ENCODE measurements at places on chromosomes 4 and X.
A peak's percentile ranks its signal among the peaks of the same experiment; 100 is the strongest.

DNA sequence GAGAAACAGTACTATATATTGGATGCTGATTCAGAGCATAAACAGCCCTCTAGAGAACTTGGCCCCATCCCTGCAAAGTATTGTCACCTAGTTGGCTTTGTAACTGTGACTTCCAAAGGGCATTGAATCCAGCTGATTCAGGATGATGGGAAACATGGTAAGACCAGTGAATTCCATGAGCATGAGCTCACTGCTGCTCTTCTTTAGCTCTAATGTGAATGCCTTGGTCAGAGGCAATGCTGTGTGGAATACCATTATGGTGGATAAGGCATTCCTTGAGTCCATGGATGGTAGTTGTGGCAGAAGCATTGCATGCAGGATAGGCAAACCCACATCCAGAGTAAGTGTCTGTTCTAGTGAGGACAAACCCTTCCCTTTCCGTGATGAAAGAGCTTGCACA is 365.6 kb upstream of the EDA2R start:
- DNase-seq = no peak

DNA sequence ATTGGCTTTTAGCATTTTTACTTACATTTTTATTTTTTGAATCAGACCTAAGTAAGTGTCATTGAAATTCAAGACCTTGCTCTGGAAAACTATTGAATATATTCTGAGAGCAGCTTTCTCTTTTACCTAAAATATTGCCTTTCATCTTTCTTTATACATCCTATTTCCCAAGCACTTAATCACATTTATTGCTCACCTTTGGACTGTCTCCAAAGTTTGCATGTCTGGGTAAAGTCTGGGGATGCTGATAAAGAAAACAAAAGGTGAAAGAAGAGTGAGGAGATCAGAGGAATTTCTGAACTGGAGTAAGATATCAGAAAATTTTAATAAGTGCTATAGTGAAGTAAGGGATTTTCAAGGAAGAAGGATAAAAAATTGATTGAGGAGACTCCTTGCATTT is 308.5 kb upstream of the AADAT start:
- DNase-seq = no peak

DNA sequence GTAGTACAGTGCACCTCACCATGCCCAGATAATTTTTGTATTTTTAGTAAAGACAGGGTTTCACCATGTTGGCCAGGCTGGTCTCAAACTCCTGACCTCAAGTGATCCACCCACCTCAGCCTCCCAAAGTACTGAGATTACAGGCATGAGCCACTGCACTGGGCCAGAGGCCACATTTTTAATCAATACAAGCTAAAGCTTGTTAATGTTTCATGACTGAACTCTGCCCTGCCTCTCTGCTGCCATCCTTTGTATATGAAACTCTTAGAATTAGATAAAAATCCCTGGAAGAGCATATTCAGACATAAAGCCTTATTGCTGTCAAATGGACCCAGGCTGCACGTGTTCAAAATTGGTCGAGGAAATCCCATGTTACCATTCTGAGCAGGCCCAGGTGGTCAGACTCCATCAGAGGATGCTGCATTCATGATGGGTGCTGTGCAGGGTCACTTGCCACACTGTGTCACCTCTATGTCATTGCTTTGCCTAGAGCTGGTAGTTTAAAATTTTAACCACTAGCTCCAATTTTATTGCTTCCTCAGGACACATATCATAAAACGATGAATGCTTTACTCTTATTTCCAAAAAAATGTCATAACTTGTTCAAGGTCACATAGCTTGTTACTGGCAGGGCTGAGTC is 45.2 kb downstream of the LNX1 start:
- DNase-seq = no peak

DNA sequence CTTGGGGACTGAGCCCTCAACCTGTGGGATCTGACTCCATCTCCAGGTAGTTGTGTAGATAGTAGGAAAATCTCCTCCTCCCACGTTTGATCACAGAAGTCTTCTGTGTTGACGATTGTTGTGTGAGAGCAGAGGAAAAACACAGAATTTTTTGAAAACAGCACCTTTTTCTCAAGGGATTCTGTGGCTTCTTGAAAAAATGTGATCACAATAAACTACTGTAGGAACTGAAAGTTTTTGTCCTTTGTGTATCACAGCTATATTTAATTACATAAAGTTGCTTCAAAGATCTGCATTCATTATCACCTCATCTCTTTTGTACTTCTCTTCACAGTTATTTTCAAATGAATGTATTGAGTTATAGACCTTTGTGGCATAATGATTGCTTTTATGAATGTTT is 85.1 kb downstream of the AFF1 start:
- no peak for DNase-seq

- no peak for DNase-seq
Measured at GRCh38 chrX:31547816-31548215, 476.0 kb upstream of the FTHL17 start.

GRCh38 chrX:11541510-11541909 is 124.2 kb downstream of the ARHGAP6 start:
- DNase-seq = no peak

GRCh38 chr4:110620691-110621327 is 2.1 kb downstream of the PITX2 start:
- peak; percentile 65 for DNase-seq

- no peak for DNase-seq
Measured at GRCh38 chrX:16852617-16853179, 17.5 kb downstream of the RBBP7 start.

GRCh38 chr4:87017580-87018342 is 83.0 kb downstream of the AFF1 start:
- DNase-seq = no peak

GRCh38 chrX:14095702-14096101 is 66.0 kb upstream of the GEMIN8 start:
- DNase-seq = peak; percentile 50
